ENCODE measurements at places on chromosomes 3 and 15.

DNA sequence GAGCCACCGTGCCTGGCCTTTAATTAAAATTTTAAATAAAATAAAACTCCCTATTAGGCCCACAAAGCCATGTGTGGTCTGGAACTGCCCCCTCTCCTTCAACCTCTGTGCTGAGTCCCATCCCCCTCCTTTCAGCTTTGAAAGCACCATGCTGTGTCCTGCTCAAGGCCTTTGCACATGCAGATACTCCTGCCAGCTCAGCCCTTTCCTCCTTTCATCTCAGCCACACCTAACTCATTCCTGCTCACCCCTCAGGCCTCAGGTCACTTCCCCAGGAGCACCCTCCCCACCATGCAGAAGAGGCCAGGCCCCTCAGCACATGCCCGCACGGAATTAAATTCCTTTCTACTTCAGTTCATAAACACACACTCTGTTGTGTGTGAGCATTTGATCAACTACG is 28.1 kb downstream of the ATRIP start:
- DNase-seq: no peak

DNA sequence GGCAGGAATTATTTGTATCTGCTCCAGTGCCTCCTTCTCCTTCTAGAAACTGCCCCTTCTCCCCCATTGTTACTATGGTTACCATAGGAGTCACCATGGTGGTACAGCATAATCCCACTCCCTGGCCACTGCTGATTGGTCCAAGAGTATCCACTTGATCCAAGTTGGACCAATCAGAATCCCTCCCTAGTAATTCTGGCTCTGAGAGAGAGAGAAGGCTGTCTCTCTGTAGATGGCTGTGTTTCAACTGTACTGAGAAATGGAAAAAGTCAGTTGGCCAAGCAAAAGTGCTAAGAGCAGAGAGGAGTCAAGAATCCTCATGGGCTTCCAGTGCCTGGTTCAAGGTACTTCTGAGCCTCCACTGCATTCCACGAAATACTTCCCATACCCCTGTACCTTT is 120.6 kb upstream of the SPATA12 start:
- no peak for DNase-seq

- no peak for DNase-seq
Measured at GRCh38 chr15:82056958-82057823, 11.4 kb upstream of the MEX3B start.

GRCh38 chr15:28106294-28107110 is 7.4 kb upstream of the OCA2 start:
- DNase-seq: no peak

DNA sequence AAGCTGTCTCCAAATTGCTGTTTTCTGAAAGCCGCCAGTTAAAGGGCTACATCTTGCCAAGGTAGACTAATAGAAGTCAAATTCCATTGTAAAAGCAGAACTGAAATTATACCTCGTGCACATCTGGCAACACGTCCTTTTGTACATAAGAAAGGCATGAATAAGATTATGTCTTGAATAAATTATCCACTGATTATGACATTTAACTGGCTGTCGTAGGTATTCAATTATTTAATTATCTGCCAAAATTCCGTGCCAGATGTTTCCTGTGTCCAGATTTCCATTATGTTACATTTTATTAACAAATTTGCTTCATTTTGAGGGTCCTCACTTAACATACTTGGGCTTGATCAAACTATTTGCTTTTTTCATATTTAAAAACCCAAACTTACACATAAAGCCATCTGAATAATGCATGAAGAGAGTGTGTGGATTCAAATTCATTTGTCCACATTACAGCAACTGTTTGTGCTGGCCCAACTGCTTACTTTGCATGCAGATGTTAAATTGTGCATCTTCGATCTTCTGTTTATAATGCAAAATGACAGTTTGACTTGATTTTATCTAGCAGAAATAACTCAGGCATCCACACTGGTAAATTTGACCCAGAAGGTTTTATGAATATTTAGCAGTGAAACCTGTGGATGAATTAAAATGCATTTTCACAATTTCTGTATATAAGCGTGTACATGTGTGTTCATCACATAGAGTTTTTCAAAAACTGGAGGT is 701.5 kb downstream of the ZNF385D start:
- no peak for DNase-seq

DNA sequence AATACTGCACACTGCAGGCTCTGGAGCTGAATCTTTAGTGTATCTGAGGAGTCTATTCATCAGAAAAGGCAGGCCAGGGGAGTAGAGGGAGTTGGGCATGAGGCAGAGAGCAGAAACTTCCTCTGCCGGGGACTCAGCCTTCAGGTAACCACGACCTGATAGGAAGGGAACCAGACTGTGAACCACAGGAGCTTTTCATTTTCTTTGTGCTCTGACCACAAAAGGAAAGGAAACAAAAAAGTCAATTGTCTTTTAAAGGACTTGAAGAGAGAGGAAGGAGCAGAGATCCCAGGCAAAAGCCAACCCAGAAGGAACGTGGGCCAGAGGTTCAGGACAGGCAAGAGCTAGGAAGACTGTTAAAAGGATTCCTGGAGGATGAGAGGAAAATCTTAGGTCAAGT is 573.3 kb downstream of the EPHB1 start:
- DNase-seq: no peak

DNA sequence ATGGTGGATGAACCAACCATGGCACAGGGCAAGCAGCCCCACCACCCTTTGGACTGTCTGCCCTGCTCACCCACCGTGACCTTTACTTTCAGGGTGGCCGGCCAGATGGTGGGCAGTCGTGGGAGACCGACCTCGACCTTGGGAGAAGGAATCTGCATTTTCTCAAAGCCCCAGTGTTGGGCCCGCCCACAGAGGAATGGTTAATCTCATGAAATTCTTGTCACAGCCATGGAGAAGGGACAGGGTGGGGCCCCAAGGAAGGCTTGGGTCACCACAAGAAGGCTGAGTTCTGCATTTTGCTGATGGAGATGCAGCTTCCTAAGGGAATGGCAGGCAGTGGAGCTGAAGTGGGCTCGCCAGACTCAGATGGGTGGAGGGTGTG is 2.9 kb downstream of the PLXND1 start:
- DNase-seq: peak; percentile 46

GRCh38 chr3:185420762-185421161 is 57.8 kb downstream of the MAP3K13 start:
- DNase-seq: no peak

DNA sequence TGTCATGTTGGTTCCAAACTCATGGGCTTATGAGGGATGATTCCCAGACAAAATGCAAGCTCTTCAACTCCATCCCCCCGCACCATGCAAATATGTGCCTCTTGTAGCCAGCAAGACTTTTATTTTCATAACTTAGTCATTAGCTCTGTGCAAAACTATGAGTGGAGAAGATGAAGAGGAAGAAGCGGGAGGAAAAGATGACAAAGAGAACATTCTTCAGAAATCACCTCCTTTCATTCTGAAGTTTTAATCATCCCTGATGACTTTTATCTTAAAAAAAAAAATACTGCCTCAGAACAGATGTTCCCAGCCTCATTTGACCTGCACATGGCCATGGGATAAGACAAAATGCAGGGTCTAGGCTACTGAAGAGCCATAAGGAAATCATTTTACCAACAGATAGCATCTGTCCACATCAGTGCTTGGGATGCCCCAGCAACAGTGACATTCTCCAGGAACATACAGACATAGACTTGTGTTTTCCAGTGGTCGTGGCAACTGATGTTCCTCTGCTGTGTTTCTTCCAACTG is 145.5 kb downstream of the WNT5A start:
- DNase-seq: no peak

DNA sequence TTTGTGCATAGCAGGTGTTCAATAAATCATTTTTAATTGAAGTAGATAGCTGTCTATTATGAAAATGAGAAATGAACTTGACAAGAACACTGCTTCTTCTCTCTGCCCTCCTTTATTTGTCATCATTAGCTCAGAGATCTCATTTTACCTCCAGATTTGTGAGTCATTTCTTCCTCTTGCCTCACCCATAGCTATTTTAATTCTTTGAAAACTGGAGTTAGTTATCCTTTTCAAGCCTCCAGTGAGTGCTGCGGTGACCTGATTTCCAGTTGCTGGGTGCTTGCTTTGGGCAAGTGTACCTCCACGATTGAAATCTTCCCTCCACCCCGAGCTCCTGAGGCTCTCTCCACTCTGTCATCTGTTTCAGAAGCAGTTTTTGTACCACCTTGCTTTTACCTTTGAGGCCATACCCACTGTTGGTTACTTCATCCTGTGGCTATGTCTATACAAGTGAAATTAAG is 114.6 kb downstream of the NFKBIZ start:
- peak; percentile 48 for DNase-seq
